MG63 (cell line): ENCODE measurements at places on chromosomes 5 and 9.

DNA sequence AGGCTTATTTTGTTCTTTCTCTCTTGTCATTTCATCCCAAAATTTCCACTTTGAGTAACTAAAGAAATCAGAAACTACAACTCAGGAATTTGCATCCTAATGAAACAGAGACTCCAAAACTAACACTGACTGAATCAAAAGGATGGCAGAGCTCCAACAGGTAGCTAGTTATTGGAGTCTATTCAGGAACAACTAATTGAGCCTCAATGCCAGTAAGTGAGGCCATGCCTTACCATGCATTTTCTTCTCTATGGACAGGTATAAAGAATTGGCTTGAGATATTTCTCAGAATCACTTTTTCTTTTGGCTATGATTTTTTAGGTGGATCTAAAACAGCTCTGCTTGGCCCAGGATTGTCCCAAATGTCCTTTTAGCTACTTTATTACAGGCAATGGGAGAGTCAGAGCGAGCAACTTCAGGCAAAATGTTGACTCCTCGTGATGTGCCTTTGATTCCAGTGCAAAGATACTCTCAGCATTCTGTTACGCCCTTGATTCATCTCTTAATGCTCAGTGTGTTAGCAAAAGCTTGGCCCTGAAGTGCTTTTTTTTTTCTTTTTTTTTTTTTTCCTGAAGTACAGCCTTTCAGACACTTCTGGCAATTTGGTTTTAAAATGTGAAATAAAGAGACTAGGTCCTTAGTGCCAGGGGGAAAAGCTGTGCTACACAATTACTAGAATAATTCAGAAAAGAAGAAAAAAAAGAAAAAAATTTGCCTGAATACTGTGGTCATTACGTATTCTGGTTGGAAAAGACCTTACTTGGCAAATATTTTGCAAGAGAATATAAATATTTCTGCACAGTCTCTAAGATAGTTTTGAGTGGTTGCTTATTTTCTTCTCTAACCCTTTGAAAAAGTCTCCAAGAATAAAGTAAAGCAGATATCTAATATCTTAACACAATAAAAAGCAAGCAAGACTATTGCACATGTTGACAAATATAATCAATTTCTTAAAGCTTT, 423.7 kb downstream of the ANXA1 start:
- DNase-seq = no peak

- no peak for DNase-seq
Observed at GRCh38 chr5:137994556-137994955, 38.3 kb downstream of the FAM13B start.

- peak; percentile 44 for DNase-seq
Observed at GRCh38 chr5:176846335-176847140, 36.2 kb downstream of the UNC5A start.

- no peak for DNase-seq
Observed at GRCh38 chr5:58156973-58157701, 302.7 kb downstream of the PLK2 start.

DNA sequence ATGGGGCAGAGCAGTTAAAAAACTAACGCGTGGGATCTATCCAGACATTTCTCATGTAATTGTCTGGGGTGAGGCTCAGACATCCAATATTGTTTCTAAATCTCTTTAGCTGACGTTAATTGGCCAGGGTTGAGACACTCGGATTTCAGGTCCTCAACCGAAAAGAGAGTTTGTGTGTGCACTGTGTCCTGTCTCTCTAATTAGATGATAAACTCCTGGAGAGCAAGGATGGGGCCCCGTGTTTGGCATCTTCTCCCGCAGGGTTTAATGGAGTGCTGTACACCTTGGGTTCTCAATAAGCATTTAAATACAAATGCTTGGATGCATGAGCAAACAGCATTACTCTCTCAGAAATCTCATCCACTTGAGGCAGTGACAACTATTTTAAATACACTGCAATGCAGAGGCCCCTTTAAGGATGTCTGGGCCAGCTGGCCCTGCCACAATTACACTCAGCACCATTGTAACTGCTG, 139.6 kb downstream of the MTX3 start:
- no peak for DNase-seq

GRCh38 chr9:126534431-126535186, 79.1 kb upstream of the LMX1B start:
- DNase-seq = no peak

DNA sequence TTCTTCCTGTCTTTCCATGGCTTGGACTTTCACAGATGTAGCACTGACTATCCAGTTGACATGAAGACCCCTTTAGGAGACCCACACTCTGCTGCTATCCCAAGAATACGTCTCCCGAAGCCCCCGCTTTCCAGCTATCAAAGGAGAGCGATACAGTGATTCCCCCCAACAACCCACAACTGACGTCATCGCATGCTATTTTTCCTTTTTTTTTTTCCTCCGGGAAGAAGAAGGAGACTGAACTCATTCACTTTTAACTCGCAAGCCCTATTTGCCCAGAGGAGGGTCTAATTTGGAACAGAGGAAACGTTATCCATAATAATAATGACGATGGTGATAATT, 2.1 kb downstream of the PAPPA start:
- no peak for DNase-seq

- no peak for DNase-seq
Observed at GRCh38 chr5:168209244-168209995, 82.0 kb upstream of the WWC1 start.

GRCh38 chr5:55601204-55601618, 66.4 kb upstream of the PLPP1 start:
- DNase-seq = peak; percentile 86

- peak; percentile 40 for DNase-seq
Observed at GRCh38 chr9:36029765-36030528, 6.8 kb upstream of the RECK start.

DNA sequence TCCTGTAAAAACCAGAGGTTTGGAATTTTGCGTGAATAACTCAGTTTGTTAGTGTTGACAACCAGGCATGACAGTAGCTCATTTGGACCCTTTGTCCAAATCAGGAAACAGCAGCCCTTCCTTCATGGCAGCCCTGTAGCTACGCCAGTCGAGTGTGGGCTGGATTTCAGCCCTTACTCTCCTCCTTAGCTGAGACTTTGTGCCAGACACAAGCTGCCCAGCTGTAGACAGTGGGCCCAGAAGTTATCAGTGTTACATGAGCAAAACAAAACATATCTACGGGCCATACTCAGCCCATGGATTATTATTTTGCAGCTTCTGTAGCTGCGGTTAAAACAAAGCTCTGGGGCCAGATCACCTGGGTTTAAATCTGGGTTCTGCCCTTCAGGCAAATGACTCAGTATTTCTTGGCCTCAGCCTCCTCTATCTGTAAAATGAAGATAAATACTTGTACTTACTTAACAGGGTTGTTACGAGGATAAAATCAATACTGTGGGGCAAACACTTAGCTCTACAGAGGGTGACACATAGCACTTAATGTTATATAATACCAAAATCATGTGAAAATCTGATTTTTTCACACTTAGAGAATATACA, 76.9 kb downstream of the GHR start:
- DNase-seq = no peak

DNA sequence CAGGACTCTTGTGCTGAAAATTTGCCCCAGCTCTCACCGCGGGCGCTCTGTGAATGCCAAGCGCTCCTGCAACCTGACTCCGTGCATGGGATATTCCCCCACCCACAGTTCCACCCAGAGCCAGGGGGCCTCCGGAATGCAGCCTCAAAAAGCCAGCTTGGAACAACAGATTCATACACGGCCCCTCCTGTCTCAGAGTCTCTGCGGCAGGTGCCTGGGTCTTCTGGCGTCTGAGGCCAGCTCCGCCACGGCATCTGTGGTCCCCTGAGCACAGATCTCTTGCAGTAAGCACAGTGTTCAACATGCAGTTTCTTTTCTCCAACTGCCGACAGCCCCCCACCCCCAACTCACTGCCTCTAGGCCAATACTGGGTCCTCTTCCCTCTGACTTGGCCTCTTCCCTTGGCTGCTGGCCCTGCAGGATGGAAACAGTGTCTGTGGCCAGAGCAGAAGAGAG, 355.7 kb upstream of the IRX2 start:
- DNase-seq = no peak

GRCh38 chr9:130938652-130939404, at the start of gene FIBCD1:
FIBCD1 (minus strand) TSS chr9:130939247; CDS start chr9:130938607, 640 bp downstream.
- peak; percentile 51 for DNase-seq

DNA sequence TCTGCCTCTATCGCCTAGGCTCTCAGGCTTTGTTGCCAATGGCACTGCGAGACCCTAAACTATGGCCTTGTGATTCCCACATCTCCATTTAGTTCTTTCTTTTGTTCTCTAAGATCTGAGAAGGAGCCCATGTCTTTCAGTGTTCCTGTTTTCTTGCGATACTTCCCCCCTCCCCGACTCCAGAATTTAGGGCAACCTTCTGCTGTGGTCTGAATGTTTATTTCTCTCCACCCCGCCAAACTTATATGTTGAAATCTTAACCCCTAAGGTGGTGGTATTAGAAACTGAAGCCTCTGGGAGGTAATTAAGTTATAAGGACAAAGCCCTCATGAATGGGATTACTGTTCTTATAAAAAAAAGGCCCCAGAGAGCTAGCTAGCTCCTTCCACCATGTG, 6.4 kb downstream of the TMC1 start:
- DNase-seq = no peak

- DNase-seq = no peak
Observed at GRCh38 chr9:77161966-77162365, 15.4 kb upstream of the VPS13A start.

GRCh38 chr5:68347536-68347935, 132.0 kb downstream of the PIK3R1 start:
- no peak for DNase-seq

DNA sequence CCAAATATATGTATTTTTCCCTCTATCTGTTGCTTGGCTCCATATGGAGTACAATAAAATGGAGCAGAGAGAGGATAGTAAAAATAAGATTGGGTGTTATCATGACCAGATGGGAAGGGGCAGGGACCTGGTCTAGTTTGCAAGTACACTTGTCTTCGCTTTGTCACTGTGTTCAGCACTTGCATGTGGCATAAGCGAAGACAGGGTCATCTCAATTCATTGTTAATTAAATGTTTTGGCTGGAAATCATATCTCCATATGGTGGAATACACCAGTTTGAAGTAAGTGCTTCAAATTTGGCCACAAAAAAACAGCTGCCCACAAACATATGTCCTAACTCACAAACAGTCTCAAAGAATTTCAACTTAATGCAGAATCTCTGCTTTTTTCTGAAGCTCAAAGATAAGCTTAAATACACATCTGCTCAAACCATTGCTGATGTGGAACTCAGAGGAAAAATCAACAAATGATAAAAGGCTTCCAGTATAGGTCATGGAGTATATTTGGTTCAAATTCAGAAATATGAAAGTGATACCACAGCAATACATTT, 865.4 kb downstream of the TLE4 start:
- no peak for DNase-seq

- DNase-seq = no peak
Observed at GRCh38 chr5:91301106-91301846, 81.8 kb downstream of the ARRDC3 start.
